ENCODE measurements at places on chromosomes 6 and 20. TPM values are rescaled to one million over a fixed set of nuclear protein-coding genes. Genes with fewer than 3 reads are reported as not detected.

The ZFP57 gene
- total RNA-seq = not detected

The VSX1 gene
- total RNA-seq = not detected

The OLIG3 gene
- not detected for total RNA-seq

The F13A1 gene
- total RNA-seq = 0.54 TPM

The ASIP gene
- not detected for total RNA-seq

The CPXM1 gene
- 0.22 TPM for total RNA-seq

The DEFB124 gene
- total RNA-seq = not detected

The CST5 gene
- total RNA-seq = not detected

The PEDS1 gene
- total RNA-seq = 19.5 TPM

The DNAAF9 gene
- 13.5 TPM for total RNA-seq

The VWA7 gene
- 1.9 TPM for total RNA-seq

The PPP1R14C gene
- total RNA-seq = 13.9 TPM

The SYNCRIP gene
- 76.3 TPM for total RNA-seq

The GPX6 gene
- total RNA-seq = not detected

The HLA-DRB1 gene
- 0.86 TPM for total RNA-seq

The TBXT gene
- total RNA-seq = not detected
